ENCODE measurements at places on chromosomes 1 and 21.

DNA sequence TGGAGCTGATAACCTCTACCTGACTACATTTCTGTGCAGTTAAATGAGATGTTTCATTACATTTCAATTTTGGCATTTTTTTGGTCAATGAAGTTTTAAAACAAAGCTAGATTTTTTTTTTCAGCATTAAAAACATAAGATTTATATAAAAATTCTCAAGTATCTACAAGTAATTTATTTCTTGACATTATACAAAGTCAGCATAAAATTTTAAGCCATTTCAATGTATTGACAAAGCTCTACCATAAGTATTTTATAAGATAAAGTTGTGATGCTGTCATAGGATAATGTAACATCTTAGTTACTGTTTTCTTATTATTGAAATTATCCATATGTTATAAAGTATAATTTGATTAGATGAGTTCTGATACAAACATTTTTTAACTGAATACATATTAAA is 351.6 kb downstream of the PTBP2 start:
- DNase-seq = no peak

GRCh38 chr21:35202431-35202830 is 153.3 kb upstream of the RUNX1 start:
- no peak for DNase-seq

DNA sequence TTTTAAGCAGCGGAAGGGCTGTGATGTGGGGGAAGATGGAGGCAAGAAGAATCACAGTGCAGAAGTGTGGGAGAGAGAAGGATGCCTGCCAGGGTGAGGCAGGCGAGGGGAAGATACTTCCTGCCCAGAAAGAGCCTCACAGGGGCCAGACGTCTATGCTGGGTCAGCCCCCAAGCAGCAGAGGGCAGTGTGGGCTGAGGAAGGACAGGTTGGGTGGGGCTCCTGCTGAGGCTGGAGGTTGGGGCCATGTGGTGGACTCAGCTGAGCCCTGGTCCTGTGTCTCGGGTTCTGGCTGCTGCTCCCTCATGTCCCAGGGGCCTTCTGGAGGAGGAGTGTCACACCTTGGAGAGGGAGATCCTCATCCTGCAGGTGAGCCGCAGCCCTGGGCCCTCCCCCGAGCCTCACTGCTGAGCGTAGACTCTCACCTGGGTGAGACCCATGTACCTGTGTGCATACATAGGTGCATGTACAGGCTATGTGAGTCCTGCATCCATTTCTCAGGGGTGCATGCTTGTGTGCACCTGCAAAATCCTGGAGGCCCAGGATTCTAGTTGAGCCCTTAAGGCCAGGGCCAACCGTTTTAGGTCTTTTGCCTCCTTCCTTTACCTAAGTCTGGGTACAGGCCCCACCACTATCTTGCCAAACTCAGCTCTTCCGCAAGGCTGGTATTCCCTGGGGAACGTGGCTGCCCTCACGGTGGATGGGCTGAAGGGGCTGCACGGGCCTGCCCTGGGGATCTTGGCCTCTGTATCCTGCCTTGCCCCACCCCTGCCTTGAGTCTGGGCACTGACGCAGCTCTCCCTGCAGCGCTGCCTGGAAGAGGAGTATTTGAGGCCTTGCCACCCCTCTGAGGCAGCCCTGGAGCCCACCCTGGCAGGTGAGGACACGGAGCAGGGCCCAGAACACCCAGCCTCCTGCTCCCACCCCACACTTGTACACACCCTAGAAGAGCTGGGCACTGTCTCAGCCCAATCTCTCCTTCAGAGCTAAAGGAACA is 3.7 kb downstream of the CCDC24 start:
- peak; percentile 65 for DNase-seq

GRCh38 chr1:55146781-55147180 is 68.4 kb downstream of the USP24 start:
- no peak for DNase-seq

- DNase-seq = peak; percentile 50
Measured at GRCh38 chr1:51768971-51769588, 109.4 kb downstream of the NRDC start.

- DNase-seq = peak; percentile 91
Measured at GRCh38 chr1:57411262-57411661, 12.6 kb downstream of the DAB1 start.

- no peak for DNase-seq
Measured at GRCh38 chr21:29022166-29022565, 2.3 kb upstream of the USP16 start.

DNA sequence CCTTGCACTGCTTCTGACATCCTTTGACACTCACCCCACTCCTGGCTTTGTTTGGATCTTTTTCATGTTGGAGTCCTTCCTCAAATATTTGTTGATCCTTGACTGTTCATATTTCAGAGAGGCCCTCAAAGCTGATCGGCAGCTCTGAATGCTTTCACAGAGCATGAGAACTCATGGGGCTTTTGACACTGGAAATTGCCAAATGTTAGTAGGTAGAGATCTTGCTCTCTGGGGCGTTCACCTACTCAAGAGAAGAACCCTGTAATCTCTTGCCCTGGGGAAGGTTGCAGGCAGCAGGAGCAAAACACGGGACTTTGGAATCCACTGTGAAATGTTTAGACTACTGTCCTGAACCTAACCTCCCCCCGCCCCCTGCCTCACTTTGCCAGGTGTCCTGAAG is 67.4 kb upstream of the STUM start:
- no peak for DNase-seq

GRCh38 chr1:172612478-172612877 is 46.4 kb upstream of the FASLG start:
- DNase-seq = no peak

- no peak for DNase-seq
Measured at GRCh38 chr1:195748969-195749368, 859.3 kb downstream of the KCNT2 start.

DNA sequence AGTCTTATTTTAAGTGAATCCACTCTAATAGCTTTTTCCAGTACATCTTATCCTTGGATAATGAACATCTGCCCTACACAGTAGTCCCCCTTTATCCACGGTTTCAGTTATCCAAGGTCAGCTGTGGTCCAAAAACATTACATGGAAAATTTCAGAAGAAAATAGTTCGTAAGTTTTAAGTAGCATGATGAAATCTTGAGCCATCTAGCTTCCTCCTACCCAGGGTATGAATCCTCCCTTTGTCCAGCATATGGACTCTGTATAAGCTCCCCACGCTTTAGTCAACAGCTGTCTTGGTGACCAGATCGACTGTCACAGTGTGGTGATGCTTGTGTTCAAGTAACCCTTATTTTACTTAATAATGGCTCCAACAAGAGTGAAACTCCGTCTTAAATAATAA is 2.6 kb downstream of the GLRX2 start:
- DNase-seq = no peak

- DNase-seq = no peak
Measured at GRCh38 chr21:28426545-28426944, 566.1 kb downstream of the LTN1 start.

GRCh38 chr21:40844935-40845334 is 2.0 kb downstream of the DSCAM start:
- DNase-seq = no peak

- DNase-seq = no peak
Measured at GRCh38 chr1:94104127-94104684, 16.7 kb downstream of the ABCA4 start.

GRCh38 chr1:87117761-87118368 is 203.4 kb downstream of the HS2ST1 start:
- DNase-seq = no peak

GRCh38 chr21:14584357-14585095 is 38.4 kb upstream of the SAMSN1 start:
- DNase-seq = no peak

DNA sequence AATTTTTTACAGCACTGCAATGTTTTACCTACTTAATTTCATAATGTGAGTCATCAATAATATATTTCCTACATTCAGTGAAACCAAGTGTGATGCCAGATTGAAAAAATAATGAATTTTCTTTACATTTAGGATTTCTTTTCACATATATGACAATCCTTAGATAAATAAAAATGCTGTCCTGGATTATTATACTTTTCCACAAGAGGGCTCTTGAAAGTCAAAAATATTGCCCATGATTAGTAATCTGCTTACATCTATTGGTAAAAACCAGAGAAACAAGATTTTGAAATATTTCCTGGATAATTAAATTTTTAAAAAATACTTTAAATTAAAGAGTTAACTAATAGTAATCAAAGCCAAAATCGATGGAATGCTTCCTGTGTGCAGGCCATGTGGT is 86.8 kb upstream of the PLPPR4 start:
- no peak for DNase-seq

- no peak for DNase-seq
Measured at GRCh38 chr1:60898987-60899386, 183.4 kb upstream of the NFIA start.

DNA sequence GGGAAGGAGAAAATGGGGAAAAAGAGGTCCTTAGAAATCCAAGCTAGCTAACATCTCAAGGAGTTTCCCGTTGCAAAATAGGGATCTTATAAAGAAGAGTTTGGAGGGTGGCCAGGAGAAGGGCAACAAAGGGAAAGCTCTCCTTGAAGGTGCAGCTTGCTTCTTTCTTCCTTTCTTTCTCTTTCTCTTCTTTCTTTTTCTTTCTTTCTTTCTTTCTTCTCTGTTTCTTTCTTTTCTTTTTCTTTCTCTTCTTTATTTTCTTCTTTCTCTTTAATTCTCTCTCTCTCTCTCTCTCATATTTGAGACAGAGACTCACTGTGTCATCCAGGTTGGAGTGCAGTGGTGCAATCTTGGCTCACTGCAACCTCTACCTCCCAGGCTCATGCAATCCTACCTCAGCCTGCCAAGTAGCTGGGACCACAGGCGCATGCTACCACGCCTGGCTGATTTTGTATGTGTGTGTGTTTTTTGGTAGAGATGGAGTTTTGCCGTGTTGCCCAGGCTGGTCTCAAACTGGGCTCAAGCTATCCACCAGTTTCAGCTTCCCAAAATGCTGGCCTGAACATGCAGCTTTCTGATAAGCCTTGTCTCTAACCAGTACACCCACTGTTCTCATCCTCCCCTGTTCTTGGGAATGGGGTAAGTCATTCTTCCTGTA is 44.4 kb downstream of the RNF11 start:
- no peak for DNase-seq

- peak; percentile 30 for DNase-seq
Measured at GRCh38 chr1:207362962-207363860, 41.7 kb downstream of the CD55 start.

- peak; percentile 79 for DNase-seq
Measured at GRCh38 chr1:192951691-192952460, 107.3 kb downstream of the UCHL5 start.

- no peak for DNase-seq
Measured at GRCh38 chr21:31903896-31904295, 31.1 kb downstream of the HUNK start.

DNA sequence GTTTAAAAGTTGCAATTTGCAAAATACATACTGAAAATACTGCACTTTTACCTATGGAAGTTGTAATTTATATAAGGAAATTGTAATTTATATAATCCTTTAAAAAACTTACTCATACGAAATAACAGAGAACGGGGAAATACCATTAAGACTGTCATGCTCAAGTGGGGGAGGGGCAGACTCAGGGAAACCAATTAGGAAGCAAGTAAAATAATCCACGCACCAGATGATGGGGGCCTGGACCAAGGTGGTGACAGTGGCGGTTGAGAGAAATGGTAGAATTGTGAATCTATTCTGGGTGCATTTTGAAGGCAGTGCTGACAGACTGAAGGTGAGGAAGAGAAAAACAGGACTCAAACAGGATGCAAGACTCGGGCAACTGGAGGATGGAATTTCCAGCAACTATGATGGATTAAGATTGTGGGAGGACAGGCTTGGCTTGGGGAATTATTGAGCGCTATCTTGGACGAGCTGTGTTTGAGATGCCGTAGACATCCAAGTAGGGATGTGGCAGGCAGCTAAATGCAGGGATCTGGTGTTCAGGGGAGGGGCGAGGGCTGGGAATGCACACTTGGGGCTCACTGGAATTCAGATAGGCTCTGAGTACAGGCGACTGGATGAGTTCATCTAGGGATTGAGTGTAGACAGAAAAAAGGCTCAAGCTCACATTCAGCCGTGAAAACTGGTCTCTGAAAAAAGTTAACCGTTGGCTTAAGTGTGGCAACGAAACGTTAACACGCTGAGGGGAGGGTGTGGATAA is 977 bp downstream of the LCA5L start:
- DNase-seq = peak; percentile 61

DNA sequence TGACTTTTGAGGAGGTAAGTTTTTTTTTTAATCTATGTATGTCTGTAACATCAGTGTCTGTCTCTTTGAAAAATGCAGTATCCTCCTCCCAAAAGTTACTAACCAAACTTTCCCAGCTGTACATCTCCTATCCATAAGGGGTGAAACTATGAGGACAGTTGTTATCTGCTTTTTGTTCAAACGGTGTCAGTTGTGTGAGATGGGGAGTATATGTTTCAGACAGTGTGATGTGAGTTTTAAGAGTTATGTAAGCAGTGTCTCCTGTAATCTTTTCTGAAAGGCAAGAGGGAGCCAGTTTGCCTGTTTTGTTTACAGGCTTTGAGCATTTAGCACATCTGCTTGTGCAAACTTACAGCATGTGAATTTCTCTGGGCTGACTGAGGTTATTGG is 34.8 kb upstream of the CACYBP start:
- DNase-seq = no peak

DNA sequence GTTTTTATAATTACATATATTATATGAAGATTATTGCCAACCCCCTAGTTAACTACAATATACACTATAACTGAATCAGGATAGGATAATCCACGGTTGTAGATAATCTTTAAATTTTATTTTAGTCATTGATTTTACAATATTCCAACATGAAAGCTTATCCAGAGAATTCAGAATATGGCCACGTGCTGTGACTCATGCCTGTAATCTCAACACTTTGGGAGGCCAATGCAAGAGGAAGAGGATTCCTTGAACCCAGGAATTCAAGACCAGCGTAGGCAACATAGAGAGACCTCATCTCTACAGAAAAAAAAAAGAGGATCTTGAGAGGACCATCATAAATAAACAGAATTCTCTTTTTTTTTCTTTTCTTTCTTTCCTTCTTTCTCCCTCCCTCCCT is 119.6 kb upstream of the CACYBP start:
- no peak for DNase-seq

- DNase-seq = no peak
Measured at GRCh38 chr1:205700865-205701401, 20.6 kb upstream of the SLC45A3 start.

DNA sequence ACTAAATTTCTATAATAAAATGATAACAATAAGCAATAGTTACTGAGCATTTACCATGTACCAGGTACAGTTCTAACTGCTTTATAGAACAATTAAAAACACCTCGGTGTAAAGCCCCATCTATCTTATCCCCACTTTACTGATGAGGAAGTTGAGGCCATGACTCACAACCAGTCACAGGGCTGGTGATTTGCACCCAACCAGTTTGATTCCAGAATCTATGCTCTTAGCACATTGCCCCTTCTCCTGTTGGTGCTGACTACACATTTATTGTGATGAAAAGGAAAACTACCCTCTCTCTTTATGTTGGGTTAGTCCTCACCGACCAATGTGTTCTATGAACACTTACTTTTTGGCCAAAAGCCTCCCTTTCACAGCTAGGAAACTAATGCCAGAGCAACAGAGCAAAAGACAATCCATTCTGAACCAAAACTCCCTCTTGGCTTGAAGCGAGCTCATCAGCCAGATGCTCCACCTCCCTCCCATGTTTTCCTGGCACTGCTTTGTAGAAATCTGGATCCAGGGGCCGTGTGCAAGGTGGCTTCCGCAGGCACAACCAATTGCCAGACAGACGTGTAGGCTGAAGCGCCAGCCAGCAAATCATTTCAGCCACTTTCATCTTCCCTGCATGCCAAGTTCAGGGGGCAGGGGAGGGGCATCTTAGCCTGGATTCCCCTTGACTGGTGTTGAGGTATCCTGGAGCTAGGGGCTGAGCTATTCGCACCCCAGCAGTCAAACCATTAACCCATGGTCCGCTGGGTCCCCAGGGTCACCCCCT is 32.0 kb upstream of the SLC30A1 start:
- DNase-seq = peak; percentile 43

Data from Daoy (cell line).